ENCODE measurements at places on chromosomes 5 and 9.

DNA sequence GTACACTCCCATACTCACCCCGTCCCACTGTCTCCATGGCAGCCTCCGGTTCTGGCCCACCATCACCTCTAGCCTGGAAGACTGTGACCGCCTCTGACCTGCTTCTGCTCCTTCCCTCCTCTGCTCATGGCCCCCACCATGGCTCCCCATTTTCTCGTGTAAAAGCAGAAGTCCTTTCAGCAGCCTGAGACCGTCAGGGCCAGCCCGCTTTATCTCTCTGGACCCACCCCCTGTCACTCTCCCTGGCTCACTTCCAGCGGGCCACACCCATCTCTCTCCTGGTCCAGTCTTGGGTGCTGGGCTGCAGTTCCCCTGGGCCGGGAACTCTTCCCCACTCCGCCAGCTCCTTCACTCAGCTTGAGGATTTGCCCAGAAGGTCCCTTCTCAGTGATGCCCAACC, 96.0 kb upstream of the RUFY1 start:
- no peak for DNase-seq

- no peak for DNase-seq
Observed at GRCh38 chr5:159609359-159609758, 279.1 kb upstream of the IL12B start.

DNA sequence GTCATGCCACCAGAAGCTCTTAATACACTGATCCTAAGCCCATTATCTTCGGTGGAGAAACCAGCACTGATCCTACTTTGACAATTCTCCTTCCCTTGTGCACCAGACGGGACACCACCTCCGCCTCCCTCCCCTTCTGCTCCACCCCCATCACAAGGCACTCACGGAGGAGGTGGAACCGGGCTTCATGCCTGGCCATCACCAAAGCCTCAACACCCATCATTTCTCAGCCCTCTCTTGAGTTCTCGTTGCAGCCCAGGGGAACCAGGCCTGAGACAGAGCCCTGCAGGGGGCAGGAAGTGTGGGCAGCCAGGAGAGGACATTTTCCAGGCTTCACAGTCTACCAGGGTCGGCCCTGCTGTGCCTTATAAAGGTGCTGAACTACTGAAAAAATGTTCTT, 160.5 kb downstream of the GOLPH3 start:
- DNase-seq = no peak

DNA sequence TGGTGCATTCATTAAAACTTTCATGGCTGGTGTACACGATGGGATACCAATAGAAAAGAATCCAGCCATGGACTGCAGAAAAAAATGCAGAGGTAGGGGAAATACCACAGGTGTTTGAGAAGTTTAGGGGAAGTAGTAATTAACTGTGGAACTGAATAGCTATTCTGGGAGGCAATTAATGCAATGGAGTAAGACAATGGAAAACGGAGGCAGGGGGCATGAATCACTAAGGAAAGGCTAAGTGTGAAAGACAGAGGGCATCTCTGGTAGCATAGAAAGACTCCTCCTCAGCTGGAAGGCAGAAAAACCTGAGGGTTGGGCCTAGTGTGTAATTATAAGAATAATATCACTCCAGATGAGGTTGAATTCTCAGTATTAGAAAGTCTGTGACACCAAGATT, 30.9 kb upstream of the NPR3 start:
- DNase-seq = no peak

DNA sequence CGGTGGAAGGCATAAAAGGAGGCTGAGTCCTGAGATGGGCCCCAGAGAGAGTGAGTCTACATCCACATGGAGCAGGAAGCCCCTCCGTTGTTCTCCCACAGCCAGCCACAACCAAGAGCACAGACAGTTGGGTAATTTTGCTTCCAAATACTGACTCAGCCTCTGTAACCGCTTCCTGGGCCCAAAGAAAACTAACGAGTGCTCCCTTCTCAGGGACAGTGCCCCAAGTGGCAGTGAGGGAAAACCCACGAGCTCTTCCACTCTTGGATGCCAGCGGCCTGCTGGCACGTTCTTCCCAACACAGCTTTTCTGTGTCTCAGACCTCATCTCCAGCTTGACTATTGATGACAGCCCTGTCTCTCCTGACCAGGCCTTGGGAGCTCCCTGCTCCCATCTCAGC, 207.6 kb downstream of the FSTL4 start:
- DNase-seq = no peak

DNA sequence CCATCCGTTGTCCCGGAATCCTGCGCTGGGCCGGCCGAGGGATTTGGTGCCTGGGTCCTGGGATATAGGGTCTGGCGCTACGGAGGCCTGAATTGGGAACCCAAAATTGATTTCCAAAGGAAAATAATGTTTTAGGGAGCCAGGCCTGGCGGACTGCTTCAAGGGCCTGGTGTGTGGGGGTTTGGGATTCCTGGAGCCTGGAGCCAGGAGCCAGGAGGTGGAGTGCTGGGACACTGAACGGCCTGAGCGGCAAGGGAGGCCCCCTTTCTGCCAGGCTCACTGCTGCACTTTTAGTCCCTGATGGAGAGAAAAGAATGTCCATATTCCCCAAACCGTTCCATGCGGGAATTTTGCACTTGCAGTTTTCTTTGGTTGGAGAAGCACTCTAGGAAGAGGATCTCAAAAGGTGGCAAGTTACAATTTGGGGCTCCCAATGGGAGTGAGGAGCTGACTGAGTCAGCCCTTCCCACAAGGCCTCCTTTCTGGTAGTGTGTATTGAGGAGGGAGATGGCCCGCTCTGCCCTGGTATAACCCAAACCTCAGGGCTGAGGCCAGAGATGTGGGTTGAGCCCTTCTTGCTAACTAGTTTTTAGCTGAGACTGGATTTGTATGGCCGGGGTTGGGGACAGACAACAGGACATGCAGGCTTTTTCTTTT, 2.2 kb downstream of the LMX1B start:
- DNase-seq = no peak

- no peak for DNase-seq
Observed at GRCh38 chr5:7419367-7419766, 23.4 kb downstream of the ADCY2 start.

DNA sequence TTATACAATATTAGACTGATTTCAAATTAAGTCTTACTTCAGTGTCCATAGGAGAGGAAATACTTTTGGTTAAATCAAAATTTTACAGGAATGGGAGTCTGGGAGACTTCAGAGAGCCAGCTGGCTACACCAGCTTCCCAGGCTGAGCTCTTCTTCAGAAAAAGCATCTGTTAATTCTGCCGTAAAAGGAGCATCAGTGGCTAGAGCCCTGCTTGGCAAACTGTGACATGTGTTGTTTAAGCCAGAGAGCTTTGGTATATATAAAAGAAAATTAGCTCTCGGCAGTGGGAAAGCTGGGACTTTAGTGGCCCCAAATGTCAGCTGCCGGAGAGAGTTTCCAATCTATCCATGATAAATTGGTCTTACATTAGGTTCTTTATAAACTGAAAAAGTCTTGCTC, 378.8 kb upstream of the TUSC1 start:
- DNase-seq = no peak

GRCh38 chr5:162187371-162187770, 119.8 kb downstream of the GABRG2 start:
- no peak for DNase-seq

GRCh38 chr5:128637031-128637430, 99.0 kb upstream of the FBN2 start:
- no peak for DNase-seq

- peak; percentile 64 for DNase-seq
Observed at GRCh38 chr5:170638454-170639220, 134.8 kb downstream of the KCNIP1 start.

- no peak for DNase-seq
Observed at GRCh38 chr5:6752782-6753181, 39.5 kb downstream of the TENT4A start.

GRCh38 chr9:134131471-134132207, 4.2 kb upstream of the WDR5 start:
- no peak for DNase-seq

DNA sequence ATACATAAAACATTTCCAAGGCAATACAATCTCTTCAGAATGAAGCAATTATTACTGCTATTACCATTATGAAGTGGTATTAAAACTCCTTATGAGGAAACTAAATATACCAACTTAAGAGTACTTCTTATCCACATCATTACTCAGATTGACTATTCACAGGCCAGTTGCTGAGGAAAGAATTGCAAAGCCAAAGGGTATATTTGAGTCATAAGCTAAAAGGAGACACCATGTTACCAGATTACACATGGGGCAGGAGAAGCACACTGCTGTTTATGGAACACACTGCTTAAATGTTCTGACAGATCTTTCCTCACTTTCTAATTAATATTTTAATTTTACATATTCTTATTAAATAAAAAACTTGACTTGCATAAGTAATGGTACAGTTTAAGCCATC, 1726.4 kb upstream of the NUDT12 start:
- DNase-seq = no peak

DNA sequence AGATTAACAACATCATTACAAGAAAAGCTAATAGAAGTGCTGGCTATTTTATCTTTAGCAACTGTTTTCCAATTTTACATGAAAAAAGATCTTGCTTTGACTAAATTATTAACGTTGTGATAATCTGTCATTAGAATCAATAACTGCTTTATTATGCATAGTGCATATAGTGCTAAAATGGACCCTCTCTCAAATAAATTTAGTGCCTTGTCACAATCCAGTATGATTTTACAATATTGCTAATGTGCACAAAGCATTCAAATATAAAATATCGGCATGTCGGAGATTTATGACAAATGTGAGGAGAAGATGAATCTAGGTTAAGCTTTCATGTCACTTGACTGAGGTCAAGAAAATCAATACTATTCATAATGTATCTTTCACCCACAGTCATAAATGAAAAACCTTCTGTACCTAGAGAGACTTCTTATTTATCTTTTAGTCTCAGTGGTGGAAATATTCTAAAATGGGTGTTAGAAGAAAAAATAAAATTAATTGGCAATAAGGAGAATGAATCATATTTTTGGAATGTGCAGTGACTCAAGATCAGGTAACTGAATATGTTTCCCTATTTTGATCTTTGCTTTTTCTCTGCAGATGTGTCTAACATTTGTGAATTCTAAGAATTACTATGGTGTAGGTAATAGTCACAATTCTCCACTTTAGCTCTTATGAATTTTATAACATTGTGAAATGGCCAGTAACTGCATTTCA, 672.9 kb upstream of the GRAMD2B start:
- DNase-seq = no peak

DNA sequence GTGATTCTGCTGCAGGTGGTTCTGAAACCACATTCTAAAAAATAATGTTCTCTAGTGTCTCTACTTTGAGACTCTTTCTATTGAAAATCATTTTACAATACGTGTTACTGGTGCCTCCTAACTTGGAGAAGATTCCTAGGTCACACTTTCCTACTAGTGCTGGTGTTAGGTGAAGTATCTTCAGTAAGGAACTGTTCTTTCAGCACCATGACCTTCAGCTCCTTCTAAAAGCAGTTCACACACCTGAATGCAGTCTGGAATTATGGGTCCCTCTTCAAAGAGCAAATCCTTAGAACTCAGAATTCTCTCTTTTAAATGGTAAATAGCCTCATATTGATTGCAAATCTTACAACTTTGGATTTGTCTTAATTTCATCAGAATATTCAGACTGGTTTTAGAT, 10.6 kb upstream of the DPYSL3 start:
- DNase-seq = no peak

DNA sequence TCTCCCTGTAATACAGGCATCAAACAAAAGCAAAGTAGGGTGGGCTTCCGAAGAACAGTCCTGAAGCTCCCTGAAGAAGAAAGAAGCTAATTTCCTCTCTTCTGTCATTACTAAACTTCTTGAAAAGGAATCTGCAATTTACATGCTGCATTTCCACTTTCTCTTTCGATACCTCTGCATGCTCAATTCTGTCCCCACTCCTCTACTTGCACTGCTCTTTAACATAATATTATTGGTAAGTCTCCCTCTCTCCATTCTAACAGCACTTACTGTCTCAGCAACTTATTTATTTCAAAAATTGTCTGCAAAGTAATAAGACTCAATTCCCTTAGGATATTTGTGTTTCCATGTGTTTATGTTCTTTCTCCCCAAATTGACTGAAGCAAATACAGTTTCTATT, 3.9 kb upstream of the PLPP1 start:
- no peak for DNase-seq

DNA sequence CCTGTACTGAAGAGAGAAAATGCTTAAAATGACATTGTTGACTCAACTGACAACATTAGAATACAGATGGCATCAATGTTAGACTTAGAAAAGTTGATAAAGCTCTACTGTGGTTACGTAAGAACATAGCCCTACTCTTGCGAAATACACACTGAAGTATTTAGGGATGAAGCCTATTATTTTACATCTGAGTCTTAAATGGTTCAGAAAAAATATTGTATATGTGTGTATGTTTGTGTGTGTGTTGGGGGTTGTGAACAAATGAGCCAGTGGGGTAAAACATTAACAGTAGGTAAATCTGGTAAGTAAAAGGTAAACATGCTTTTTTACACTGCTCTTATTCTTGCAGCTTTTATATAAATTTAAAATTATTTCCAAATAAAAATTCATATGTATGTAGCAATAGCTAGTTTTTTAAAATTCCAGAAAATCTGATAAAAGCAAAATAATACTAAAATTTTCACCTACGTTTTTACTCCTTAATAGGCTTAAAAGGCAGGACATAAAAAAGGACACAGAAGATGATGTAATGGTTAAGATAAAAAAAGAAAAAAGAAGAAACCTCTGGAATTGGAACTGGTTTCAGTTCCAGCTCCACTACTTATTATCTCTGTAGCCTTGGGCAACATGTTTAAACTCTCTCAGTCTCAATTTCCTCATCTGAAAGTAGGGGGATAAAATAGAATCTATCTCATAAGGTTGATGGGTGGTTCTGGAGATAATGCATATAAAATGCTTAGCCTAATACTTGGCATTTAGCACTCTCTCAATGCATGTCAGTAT, 44.3 kb downstream of the GARNL3 start:
- no peak for DNase-seq

DNA sequence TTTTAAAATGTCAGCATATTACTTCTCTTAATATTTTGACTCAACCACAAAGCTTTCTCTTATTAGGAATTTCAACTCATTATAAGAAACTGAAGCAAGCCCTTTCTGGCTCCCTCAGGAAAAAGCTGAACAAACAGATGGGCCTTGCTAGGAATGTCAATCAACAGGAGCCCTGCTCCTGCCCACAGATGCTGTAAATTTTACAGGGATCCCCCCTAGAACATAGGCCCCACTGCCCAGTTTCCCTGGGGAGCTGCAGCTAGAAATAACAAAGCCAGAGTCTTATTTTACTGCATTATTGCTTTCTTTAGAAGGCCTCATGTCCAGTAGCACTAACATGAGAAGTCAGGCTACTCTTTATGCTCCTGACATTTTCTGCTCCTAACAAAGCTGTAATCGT, 103.8 kb downstream of the PCSK1 start:
- DNase-seq = no peak

DNA sequence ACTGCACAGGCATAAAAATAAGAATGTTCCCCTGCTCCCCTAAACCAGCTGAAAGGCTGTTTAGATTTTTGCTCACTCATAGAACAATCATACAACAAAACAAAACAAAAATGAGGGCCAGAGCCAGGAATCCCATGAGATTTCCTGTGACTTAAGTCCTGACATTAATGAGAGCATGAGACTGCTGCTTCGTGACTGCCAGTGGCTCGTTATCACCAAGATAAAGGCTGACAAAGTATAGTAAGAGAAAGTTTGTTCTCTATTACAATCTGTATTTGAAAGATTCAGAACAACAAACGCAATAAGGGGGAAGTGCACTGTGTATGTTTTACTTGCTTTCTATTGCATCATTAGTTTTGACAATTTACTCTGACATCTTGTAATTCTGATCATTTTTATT, 837.1 kb upstream of the C9orf72 start:
- DNase-seq = no peak

GRCh38 chr5:94715768-94716167, 97.3 kb downstream of the SLF1 start:
- no peak for DNase-seq

- no peak for DNase-seq
Observed at GRCh38 chr9:132370592-132370991, 15.8 kb upstream of the SETX start.
